GF-D8 (cell line): ENCODE measurements at places on chromosomes 6 and 20.

DNA sequence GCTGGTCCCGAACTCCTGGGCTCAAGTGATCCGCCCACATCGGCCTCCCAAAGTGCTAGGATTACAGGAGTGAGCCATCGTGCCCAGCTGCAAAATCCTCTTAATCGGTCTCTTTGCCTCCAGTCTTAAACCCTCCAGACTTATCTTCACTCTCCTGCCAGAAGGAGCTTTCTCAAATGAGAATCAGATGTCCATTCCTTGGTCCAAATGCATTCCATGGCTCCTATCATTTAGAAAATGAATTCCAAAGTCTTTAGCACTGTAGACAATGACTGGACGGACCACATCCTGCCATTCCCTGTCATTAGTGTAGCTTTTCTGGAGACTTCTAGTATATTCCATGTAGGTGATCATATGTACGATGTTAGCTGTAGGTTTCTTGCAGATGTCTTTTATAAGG lies 141.9 kb downstream of the ID4 start:
- DNase-seq: no peak

DNA sequence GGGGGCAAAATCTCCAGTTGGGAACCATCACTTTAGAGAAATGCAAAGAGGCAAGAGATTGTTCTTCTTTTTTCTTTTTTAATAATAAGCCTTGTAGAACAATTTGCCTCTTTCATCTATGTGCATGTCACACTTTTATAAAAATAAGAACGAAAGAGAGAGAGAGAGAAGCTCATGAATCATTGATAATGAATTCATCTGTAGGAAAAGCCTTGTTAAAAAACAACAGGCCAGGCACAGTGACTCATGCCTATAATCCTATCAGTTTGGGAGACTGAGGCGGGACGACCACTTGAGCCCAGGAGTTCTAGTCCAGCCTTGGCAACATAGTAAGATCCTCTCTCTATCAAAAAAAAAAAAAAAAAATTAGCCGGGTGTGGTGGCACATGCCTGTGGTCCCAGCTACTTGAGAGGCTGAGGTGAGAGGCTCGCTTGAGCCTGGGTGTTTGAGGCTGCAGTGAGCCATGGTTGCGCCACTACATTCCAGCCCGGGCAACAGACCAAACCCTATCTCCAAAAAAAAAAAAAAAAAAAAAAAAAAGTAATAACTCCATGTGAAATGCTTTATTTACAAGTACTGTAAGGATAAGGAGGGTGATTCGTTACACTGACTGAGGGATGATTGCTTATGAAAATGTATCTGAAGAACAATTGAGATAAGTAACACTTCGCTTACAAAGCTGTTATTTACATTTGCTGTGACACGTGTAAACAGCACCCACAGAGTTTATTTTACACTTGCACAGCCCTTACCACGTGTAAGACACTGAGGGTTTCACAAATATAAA lies 6.0 kb downstream of the CCN5 start:
- DNase-seq: no peak

- DNase-seq: peak; percentile 0
Observed at GRCh38 chr6:51855310-51856082, 231.9 kb downstream of the PKHD1 start.

DNA sequence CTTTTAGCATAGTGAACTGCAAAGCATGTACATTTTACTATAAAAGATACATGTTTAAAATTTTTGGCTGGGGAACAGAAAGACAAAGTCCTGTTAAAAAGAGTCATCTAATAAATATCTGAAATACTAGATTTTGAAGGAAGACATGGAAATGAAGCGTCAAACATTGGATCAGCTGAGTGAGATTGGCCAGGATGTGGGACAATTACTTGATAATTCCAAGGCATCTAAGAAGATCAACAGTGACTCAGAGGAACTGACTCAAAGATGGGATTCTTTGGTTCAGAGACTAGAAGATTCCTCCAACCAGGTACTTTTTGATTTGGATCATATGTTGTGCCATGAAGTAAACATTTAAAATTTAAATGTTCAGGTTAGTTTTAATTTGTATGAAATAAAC lies 162.3 kb downstream of the UTRN start:
- DNase-seq: no peak

GRCh38 chr20:57586370-57586793 lies 25.5 kb downstream of the PCK1 start:
- no peak for DNase-seq

GRCh38 chr6:150361876-150362275 lies 6.9 kb upstream of the IYD start:
- no peak for DNase-seq

DNA sequence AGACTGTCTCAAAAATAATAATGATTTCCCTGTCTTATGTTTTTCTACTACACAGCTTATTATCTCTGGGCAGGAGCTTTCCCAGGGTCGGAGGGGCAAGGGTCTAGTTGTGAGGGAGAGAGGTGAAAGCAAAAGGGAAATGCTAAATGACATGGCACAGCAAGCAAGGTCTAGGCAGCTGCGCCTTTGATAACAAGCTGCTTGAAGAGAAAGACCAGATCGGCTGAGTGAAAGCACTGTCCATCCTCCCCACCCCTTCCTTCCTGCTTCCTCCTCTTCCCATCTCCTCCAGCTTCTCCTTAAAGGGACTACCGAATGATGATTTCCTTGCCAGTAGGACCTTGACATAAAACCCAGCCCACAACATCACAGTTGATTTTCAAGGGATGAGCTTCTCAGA lies 158.1 kb upstream of the AKAP12 start:
- no peak for DNase-seq

GRCh38 chr6:169887529-169888140 lies 136.2 kb downstream of the ERMARD start:
- no peak for DNase-seq

- no peak for DNase-seq
Observed at GRCh38 chr6:57283106-57283505, 34.3 kb upstream of the PRIM2 start.

- DNase-seq: no peak
Observed at GRCh38 chr20:41072915-41073314, 44.3 kb downstream of the TOP1 start.

DNA sequence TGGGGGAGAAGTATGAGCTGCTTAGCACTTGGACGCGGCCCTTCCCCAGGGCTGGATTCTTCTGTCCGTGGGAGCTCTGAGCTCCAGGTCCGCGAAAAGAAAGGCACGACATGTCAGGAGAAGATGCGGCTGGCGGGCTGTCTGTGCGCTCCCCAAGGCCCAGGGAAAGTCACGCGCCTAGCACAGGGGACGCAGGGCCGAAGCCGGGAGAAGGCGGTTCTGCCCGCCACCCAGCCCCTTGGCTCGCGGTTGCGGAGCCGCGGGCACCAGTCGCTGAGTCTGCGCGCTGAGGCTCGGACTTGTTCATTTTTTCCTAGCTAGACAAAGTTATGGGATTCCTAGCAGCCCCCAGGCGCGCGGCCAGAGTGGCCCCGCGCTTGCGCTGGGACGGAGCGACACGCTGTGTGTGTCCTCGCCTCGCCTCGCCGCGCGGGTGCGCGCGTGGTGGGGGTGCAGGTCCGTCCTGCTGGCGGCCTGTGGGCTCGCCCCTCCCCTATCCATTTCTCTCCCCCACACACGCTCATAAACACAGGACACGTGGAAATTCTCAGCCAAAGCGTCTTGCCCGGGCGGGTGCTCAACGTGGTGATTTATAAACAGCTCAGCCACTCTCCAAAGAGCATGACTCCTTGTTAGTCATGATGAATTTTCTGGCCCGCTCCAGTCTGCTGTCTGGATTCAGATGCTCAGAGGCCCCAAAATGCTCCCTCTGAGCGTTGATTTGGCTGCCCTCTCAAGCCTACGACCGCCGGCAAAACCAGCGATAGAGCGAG lies 1.9 kb upstream of the POU3F2 start:
- no peak for DNase-seq

GRCh38 chr20:44635877-44636276 lies 15.6 kb downstream of the ADA start:
- no peak for DNase-seq
